ENCODE measurements at places on chromosomes 3 and 15.

DNA sequence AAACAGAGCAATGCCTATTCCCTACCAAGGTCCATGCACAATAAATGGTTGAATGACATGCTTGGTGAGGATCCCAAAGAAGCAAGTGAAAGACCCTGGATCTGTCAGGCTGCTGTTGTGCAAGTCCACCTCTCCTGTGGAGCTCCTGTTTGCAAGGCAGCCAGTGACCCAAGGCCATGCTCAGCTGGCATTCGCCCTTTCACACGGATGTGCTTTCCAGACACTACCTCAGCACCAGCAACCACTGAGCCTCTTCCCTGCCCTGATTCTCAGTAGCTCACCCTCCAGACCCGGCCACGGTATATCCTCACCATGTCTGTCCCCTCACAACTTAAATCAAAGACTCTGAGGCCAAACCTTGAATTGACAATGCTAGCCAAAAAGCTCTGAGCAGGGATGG lies 23.3 kb downstream of the WWTR1 start:
- DNase-seq: no peak

DNA sequence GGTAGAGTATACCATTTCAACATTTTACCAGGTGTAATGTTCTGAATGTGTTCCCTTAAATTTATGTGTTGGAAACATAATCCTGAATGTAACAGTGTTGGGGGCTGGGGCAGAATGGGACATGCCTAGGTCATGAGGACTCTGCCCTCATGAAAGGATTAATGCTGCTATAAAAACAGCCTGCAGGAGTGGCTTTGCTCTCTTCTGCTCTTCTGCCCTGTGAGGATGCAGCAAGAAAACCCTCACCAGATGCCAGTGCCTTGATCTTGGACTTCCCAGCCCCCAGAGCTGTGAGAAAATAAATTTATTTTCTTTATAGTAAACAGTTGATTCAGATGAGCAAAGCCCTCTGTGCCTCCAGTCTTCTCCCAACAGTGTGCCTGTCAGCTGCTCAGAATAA lies 326.0 kb upstream of the ONECUT1 start:
- DNase-seq: no peak

DNA sequence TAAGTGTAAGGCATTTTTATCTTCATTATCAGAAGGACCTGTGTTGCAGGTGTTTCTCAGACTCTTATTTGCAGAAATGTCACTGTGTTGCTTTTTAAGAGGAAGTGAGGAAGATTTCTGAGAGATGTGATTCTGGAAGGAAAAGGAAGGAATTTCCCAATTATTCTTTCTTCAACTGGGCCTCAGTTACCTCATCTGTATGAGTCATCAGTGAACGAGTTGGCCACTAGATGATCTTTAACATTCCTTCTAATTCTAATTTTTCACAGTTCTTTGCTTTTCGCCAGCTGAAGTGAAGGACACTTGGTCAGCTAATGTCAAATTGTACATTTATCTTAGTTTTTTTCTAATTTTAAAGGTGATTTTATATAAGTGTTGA lies 28.9 kb downstream of the CLEC3B start:
- DNase-seq: no peak

DNA sequence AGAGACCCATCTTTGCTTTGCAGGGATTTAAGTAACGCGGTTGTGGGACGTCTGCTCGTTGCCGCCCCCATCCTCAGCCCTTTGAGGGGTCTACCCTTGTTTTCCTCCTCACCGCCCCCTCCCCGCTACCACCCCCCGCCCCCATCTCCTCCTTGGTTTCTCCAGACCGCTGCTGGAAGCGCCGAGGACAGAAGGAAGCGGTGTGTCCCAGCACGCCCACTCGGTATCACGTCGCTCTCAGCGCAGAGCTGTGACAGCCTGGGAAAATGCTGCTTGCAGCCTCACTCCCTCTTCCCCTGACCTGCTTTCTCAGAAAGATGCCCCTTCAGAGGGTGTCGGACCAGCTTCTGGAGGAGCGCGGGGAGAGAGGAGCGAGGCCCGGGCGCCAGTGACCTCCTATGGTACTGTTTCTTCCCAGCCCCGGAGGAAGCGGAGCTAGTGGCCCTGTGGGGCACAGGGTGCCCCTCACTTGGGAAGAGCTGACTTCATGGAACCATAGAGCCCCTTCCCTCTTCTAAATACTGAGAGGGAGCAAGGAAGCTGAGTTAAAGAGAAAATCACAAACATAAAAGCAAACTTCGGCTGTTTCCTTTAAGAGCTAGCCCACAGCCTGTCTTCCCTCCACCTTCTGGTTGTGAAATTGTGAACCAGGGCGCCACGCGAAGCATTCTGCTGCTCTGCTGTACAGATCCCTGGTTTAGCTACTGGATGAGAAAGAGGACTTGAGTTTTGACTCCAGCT lies 698 bp downstream of the IL1RAP start:
- no peak for DNase-seq

DNA sequence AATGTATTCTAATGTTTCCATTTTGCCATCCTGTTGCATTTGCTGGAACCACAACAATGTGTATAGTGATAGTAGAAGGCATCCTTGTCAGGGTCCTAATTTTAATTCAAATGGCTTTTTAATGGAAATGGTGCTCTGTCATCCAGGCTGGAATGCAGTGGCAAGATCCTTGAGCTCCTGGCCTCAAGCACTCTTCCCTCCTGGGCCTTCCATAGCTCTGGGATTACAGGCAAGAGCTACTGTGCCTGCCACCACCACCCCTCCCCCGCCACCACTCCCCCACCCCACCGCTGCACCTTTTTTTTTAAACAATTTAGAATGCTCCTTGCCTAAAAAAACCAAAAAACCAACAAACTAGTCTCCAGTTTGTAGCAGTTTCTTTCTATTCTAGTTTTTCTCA lies 15.2 kb upstream of the IQCF6 start:
- no peak for DNase-seq

DNA sequence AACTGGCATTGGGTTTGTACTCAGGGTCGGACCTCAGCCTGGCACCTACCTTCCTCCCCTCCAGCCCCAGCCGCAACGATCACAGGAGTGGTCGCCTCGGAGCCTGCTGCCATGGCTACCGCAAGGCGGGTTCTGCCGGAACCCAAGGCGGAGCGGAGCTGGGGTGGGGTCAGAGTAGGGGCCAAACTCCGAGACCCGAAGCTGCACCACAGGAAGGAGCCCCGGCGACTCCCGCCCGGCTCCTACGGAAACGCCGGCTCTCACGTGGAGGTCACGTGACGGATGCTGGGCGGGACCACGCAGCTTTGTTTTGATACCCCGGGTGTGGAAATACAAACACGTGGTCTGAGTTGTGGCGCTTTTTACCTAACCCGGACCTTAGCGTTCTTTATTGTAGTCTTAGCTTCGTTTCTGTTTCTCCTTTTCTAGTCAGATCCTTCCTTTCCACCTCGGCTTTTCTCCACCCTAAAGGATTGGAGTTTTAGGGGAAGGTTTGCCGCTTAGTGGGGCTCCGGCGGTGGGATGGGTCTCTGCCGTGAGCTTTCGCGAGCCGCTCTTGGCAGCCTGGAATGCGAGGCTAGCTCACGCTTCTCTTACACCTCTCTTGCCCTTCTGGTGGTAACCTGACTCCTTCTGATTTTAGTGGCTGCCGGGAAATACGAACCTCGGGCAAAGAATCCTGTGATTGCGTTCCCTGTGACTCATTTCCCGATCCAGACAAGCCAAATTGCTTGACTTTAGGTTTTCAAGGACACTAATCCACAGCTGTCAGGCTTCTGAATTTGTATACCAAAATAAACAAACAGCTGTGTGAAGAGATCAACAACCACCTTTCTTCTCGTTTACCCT lies at the start of gene HSPBAP1:
TSS of gene HSPBAP1 (minus strand) at position 264 of the 849 bp plus-strand sequence. CDS start at position 113, 151 bp downstream.
- no peak for DNase-seq

DNA sequence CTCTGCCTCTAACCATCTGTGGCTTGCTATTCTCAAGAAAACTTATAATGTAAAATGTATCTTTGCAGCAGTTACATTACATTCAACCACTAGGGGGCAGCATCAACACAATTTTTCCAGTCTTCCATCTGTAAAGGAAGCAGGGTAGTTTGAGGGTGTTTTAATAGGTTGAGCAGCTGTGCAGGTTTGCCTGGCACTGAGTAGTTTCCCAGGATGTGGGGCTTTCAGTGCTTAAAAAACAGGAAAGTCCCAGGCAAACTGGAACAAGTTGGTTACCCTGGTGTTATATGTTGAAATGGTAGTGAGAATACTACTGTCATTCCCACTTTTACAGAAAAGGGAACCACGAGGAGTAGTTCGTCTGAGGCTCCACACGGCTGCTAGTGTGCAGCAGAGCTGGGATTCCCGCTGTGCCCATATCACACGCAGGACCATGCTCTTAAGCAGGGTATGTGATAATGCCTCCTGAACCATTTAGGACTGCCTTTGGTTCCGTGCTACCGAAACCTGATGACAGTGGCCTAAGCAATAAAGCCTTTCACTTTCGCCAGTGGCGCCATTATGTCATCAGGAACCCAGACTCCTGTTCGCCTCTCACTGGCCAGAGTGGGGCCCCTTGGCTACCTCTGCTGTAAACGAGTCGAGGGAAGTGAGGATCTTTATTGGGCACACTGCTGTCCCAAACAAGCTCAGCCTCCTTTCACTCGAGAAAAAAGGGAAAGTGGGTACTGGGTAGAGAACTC lies 64.7 kb upstream of the ZBTB38 start:
- peak; percentile 33 for DNase-seq

DNA sequence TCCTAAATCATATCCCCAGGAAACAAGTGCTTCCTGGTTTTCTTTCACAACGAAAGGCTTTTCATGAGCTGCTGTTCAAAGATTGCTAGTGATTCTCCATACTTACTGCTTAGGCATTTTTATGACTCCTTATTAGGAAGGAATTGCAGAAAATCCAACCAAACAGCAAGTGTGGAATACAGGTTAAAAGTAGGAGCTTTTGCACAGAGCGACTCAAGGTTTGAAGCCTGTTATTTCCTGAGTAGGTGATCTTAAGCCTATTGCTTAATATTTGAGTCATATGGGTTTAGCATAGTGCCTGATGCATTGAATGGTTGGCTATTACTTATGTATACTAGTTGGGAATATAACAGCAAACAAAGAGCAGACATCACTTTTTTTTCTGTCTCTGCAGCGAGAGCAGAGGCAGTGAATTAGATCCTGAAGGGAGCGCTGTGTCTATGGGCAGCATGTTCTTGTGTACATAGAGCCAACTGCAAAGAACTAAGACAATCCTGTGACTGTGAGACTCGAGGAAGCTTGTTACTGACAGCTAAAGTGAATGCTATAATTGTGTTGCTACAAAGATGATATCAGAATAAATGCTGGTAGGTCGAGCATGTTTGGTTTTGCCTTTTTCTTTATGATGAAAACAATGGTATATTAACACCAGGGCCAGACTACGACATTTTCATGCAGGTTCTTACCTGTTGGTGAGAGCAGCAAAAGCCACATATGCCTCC lies 6.3 kb downstream of the TM4SF1 start:
- DNase-seq: peak; percentile 1

DNA sequence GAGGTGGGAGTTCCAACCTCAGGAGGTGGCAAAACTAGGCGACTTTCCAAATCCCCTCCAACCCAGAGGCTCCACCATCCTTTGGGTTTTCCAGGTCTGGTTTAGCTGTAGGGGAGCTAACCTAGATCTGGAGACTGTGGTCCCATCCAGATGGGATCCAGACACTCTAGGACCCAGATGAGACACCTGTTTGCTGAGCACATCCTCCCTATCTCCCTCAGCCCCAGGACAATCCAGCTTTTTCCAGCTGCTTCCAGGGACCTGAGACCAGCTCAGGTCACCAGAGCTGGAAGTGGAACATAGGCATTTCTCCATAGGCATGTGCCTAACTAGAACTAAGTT lies 18.2 kb downstream of the CRTAP start:
- no peak for DNase-seq

DNA sequence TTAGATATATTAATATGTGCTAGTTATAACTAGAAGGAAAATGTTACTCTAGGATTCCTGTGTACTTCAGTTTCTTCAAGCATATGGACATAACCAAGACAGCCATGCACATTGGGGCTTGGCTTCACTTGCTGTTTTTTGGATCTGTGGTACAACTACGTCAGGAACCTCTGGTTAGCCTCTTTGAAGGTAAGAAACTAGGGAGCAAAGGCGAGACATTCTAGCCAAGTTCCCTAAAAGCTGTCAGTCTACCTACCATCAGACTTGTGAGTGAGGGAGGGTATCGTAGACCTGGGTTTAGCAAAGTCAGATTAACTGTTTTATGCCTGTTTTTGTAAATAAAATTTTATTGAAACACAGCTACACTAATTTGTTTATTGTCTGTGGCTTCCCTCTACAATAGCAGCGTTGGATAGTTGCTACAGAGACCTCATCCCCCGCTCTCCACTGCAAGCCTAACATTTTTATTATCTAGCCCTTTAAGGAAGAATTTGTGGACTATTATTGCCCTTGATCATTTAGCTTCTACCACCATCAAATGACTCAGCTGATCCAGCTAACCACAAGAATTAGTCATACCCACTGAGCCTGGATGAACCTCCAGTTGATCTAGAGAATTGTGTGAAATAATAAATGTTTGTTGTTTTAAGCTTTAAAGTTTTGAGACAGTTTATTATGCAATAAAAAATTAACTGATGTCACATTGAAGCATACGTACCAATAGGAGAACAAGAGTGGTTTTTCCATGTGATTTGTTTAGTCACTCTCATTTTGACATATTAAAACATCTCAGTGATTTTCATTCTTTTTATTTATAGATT lies 58.1 kb downstream of the RSRC1 start:
- DNase-seq: no peak

- DNase-seq: no peak
These were observed 178.5 kb downstream of the SMAD6 start for GRCh38 chr15:66880380-66881155.

DNA sequence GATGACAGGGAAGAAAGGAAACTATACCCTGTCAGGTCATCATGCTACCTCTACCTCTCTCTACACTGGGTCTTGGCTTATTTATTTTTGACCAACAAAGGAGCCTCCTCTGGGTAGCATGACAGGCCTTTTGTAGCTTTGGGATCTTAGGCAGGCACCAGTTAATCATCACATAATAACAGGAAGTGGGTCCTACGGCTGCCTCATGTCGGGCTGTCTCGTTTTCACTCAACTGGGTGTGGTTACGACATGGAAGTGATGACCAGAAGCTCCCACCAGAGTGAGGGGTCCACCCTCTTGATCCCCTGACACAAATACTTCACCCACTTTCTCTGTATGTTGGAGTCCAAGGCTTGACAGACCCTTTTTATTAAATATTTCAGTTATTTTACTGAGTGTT lies 105.3 kb downstream of the CD47 start:
- DNase-seq: no peak

DNA sequence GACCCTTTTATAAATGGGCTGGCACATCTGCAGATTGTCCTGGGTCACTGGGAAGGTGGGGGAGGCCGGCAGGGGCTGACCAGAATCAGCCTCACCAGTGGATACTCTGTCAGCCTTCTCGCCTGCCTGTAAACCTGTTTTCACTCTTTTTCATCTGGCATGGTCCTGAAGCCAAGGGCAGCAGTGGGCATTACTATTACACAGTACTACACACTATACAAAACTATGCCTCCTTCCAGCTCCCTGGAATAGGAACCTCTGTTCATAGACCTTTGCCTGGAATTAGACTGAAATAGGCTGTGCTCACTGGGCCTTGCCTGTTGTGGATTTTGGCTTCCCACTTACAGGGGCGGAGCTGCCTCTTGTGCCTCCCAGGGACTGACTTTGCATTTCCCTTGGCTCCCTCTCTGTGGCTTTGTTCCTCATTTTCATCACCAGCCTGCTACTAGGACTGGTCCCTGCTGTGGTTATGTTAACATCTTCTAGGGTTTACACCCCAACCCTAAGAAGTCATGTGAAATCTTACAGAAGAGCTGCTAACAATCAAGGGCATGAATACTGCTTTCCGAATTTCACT lies 120.7 kb downstream of the FNDC3B start:
- no peak for DNase-seq

GRCh38 chr3:29430558-29430971 lies 149.7 kb downstream of the RBMS3 start:
- DNase-seq: peak; percentile 8

GRCh38 chr3:37712421-37712820 lies 149.3 kb upstream of the CTDSPL start:
- no peak for DNase-seq
